ENCODE measurements at places on chromosomes 7 and 10.

- no peak for DNase-seq
Measured at GRCh38 chr10:98664329-98665042, 217.8 kb upstream of the HPS1 start.

DNA sequence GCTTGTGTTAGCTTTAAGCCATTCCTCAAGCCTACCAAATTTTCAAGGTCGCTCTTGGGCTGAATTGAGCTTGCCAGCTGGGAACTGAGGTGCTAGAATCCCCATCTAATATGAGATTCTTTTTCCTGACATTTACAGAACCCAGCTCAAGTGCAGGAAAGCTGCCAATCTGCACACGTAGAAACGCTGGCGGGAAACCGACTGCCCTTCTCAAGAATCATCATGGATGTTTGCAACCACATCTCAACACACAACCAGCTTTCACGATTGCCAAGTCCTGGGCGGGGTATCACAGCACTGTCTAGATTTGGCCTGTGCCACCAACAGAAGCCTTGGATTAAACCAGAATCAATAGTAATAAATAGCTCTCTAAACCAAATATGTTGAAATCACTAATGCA, 203.7 kb downstream of the DIP2C start:
- DNase-seq: no peak

- no peak for DNase-seq
Measured at GRCh38 chr10:110075686-110076085, 67.9 kb downstream of the ADD3 start.

GRCh38 chr10:83287374-83287773, 851.9 kb upstream of the GHITM start:
- DNase-seq: no peak

GRCh38 chr10:5479481-5480161, 19.7 kb downstream of the CALML5 start:
- no peak for DNase-seq

- DNase-seq: no peak
Measured at GRCh38 chr10:62666275-62666674, 138.2 kb upstream of the ADO start.

GRCh38 chr10:34780818-34781380, 34.2 kb downstream of the PARD3 start:
- DNase-seq: no peak

- no peak for DNase-seq
Measured at GRCh38 chr7:97845622-97846203, 26.5 kb downstream of the ASNS start.

DNA sequence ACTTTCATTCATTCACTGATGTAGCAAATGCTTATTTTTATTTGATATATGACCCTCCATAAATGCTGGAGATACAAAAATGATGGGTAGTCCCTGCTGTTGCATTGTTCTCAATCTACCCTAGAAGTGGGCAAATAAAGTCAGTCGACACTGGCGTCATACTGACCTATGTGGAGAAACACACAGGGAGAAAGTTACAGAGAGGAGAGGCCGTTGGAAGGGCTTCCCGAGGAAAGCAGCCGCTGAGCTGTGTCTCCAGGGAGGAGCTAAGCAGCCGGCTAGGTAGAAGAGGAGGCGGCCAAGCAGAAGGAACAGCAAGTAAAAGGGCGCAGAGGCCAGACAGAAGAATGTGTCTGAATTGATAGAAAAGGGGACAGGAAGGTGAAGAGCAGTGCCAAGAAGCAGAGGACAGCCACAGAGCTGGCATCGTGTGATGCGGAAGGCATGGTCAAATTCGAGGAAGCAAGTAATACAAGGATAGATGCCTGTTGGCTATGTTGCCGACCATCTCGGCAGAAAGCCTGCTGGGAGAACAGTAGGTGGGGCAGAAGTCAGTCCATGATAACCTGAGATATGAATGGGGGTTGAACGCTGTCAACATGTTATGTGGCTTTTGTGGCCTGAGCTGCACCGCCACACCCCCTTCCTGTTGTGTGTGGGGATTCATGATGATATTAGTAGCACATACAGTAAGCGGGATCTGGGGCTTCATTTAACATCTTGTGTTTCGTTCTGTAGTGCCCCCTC, 25.9 kb downstream of the ST8SIA6 start:
- DNase-seq: peak; percentile 45

DNA sequence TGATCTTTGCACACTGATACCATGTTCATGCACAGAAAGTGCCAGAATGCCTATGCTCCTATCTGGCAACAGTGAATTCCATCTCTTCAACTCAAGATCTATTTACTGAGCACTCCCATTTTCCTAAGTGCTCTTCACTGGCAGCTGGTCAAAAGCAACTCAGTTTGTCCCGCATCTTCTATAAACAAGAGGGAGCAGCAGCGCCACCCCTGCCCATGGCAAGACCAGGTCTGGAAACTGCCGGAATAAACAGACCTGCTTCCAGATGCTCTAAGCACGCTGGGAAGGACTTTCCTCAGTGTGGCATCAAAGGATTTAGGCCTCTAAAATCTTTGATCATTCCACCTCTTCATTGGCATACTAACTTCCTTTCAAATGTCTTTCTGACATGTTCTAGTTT, 104.4 kb upstream of the MACROH2A2 start:
- no peak for DNase-seq

DNA sequence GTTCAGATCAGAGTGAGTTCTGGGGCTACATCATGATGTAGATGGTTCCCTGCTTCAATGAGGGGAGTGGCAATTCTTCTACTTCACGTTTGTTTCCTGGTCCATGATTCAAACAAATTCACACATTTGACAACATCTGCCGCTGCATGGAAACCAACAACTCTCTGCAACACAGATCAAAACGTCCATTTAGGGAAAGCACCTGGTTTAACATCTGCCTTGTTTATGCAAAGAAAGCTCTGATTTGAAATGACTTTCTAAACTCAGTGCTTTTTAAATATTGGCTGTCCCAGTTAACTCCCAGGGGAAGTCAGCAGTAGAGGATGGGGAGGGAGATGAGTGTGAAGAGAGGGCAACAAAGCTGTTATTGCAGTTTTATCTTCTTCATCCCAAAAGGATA, 93.8 kb downstream of the GAD2 start:
- DNase-seq: no peak

GRCh38 chr10:100899171-100899570, 13.6 kb upstream of the SLF2 start:
- DNase-seq: no peak

GRCh38 chr7:80581486-80582260, 56.8 kb upstream of the CD36 start:
- no peak for DNase-seq

DNA sequence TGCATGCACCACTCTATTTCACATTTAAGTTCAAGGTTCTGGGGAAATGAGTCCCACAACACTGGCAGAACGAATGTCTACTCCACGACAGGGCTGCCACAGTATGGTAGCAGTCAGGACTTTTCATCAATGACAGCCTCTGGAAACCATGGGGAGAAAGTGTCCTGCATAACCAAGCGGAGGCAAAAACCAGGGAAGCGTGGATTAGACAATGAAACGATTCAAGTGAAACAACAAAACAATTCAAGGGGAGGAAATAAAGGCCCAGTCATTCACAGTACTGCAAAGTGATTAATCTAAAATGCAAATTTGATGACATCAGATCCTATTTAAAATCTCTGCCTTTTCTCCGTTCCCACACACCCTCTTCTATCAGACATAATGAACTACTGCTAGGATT, 168.2 kb downstream of the DPY19L1 start:
- DNase-seq: no peak

GRCh38 chr7:22144950-22145349, 199.3 kb upstream of the CDCA7L start:
- DNase-seq: no peak

DNA sequence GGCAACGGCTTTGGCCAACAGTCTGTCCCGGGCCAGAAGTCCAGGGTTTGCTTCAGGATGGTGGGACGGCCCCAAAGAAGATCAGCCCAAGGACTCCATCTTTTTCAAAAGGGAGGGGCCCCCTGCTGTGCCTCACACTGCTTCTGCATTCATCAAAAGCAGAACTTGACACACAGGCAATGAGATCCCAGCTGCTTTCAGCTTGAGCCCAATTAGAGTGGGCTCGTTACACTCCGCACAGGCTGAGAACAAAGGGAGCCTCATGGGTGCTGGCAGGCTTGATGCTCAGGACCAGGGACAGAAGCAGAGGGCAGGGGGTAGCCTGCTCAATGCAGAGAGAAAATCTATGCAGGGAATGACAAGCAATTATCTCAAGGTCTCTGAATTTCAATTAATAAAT, 45.5 kb downstream of the VOPP1 start:
- DNase-seq: no peak

- no peak for DNase-seq
Measured at GRCh38 chr7:151810441-151811232, 66.3 kb downstream of the PRKAG2 start.

DNA sequence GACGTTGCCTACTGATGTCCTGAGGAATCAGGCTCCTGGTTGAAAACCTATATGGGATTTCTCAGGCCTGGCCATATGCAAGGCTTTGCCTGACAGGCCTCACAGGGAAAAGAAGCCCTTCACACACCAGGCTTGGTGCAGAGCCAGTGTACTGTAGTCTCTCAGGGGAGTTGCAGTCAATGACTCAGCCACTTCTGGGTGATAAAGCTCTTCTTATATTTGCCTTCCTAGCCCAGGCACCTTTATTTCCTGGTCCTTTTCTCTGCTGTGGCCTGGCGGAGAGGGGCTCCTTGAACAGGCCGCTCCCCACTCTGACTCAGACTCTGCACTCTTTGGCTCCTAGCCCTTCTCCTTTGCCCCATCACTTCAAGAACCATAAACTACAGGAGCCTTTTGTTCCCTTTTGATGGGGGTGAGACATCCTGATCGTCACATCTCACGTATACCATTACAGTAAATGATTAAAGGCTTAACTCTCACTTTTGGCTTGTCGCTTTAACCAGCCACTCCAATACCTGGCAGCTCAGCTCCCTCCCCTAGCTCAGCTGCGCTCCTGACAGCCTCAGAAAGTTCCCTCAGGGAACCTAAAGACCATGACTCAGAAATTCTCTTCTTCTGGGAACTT, 33.5 kb downstream of the DPY19L1 start:
- no peak for DNase-seq

DNA sequence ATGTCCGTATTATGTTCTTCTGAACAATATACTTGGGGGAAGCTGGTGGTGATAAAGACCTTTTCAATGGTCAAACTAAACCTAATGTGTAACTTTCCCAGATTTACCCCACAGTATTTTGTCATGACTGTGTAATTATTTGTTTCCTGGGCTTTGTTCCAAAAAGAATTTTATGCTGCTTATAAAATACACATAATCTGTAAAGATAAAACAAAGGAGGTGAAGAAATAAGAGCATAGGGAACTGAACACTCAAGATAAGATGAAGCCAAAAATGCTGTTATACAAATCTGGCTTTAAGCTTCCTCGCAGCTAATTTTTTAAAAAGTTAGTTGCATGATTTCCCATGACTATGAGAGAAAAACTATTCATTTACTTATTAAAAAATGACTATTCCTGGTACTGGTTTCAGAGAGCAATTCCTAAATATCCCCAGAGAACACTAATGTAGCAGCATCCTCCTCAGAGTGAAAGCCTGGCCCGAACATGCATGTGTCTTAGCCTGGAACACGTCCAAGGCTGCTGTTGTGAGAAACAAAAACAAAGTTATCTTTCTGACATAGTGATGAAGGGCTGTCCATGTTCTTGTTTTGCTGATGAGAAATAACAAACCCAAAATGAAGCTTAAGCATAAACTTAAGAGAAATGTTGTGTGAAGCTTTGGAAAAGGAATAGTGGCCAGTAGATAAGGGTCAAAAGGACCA, 33.9 kb downstream of the MALSU1 start:
- DNase-seq: no peak

- DNase-seq: no peak
Measured at GRCh38 chr7:26284995-26285632, 6.5 kb upstream of the SNX10 start.

DNA sequence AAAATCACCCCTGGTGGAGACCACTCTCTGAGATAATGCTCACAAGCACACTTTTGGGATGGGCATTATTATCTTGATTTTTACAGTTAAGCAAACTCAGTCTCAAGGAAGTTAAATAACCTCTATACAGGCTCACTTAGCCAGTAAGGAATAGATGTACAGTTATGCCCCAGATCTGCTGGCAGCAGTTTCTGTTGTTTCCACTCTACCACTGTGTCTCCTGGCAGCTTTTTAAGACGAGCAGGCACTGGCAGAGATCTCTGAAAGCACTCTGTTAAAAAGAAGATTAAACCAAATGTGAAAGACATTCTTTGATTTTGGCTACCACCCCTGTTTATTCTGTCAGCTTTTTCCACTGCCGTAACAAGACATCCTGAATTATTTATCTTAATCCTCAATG, 73.2 kb downstream of the SRI start:
- DNase-seq: no peak

- DNase-seq: no peak
Measured at GRCh38 chr10:113820507-113820906, 33.4 kb downstream of the DCLRE1A start.
